Adrenal gland (tissue), 19 donors: ENCODE measurements at places on chromosomes 1 and 21.

DNA sequence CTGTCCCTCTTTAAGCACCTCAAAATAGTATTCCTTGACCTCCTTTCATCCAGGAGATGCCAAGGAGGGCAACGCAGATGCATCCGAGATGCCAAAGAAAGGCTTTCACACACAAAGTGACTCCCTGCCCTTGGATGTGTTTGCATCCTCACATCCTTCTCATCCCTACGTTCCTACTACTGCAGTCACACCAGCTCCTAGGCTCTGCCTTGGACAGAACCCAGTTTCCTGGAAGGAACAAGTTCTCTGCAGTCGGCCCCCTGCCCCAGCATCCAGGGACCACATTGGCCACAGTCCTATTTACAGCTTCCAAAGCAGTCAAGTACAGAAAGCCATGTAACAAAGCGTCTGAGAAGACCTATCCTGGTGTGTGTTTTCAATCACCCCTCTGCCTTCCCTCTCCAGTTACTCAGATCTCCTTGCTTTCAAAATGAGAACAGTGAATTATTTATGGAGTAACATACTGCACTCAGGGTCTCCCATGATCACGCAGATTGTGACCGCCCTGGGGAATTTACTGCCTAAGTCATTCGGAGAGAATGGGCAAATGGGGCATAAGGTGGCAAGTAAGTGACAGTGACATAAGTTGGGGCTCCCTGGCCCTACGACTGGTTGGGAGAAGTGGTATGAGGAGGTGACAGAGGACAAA is 21.8 kb upstream of the SRP9 start:
- peak overlapping the region; percentile 17 for H3K27ac ChIP-seq
- no peaks in the 10 kb centered on the region for H3K27me3 ChIP-seq
- peaks cover 25% of the 10 kb centered on the region for H3K4me1 ChIP-seq
- no peaks in the 10 kb centered on the region for H3K36me3 ChIP-seq
- no peak overlapping the region for H3K4me3 ChIP-seq

- H3K27ac ChIP-seq: no peak overlapping the region
- H3K27me3 ChIP-seq: peaks cover 13% of the 10 kb centered on the region
- no peaks in the 10 kb centered on the region for H3K4me1 ChIP-seq
- H3K36me3 ChIP-seq: no peaks in the 10 kb centered on the region
- H3K4me3 ChIP-seq: no peak overlapping the region
These were observed 85.6 kb upstream of the CLDN14 start for GRCh38 chr21:36565540-36565939.

DNA sequence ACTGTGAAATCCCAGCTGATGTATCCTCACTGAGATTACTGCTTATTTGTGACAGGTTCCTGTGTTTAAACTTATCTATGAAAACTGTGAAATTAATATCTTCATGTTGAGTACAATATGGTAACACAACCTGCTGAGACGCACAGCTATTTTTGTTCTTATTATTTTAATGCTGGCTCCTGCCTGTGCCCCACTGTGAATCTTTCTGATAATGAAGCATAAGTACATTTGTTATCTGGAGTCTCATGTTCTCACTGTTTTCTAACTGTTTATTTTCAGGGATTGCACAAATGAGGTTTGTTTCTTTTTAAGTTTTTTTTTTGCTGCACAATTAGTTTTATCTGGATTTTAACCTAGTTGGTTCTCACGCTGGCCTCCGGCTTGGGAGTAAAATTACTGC is 39.9 kb upstream of the IFNAR2 start:
- no peak for DNase-seq
- H3K27me3 ChIP-seq: peaks cover 8% of the 10 kb centered on the region
- H3K27ac ChIP-seq: no peak overlapping the region
- H3K36me3 ChIP-seq: no peaks in the 10 kb centered on the region

DNA sequence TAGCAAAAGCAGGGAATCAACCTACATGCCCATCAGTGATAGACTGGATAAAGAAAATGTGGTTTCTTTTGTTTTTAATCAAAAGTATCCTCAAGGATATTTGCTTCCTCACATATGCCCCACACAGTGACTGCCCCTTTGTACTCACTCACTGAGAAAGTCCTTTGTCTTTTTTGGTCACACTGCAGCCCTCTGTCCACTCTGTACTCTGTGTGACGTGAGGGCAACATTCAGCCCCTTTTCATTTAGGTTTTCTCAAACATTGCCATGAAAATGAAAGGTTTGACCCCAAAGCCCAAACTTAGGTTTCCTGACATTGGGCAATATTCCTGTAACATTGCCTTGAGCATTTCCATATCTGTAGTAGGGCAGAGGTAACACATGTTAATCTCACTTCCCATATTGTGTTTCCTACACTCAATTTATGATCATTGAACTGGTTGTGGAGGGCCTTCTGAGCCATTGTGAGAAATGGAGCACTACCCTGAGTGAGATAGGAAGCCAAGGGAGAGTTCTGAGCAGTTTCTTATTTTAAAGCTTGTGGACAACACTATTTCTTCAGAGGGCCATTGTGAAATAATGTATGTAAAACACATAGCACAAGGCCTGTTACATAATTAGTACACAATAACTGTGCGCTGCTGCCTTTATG is 501.9 kb upstream of the C1orf87 start:
- H3K4me3 ChIP-seq: no peak overlapping the region
- H3K4me1 ChIP-seq: peaks cover 5% of the 10 kb centered on the region
- DNase-seq: no peak
- no peak overlapping the region for H3K27ac ChIP-seq
- H3K27me3 ChIP-seq: no peaks in the 10 kb centered on the region

- no peak overlapping the region for H3K27ac ChIP-seq
- no peaks in the 10 kb centered on the region for H3K36me3 ChIP-seq
- peaks cover 41% of the 10 kb centered on the region for H3K27me3 ChIP-seq
- H3K4me1 ChIP-seq: no peaks in the 10 kb centered on the region
These were observed 688 bp upstream of the CHD5 start for GRCh38 chr1:6180707-6181311.

DNA sequence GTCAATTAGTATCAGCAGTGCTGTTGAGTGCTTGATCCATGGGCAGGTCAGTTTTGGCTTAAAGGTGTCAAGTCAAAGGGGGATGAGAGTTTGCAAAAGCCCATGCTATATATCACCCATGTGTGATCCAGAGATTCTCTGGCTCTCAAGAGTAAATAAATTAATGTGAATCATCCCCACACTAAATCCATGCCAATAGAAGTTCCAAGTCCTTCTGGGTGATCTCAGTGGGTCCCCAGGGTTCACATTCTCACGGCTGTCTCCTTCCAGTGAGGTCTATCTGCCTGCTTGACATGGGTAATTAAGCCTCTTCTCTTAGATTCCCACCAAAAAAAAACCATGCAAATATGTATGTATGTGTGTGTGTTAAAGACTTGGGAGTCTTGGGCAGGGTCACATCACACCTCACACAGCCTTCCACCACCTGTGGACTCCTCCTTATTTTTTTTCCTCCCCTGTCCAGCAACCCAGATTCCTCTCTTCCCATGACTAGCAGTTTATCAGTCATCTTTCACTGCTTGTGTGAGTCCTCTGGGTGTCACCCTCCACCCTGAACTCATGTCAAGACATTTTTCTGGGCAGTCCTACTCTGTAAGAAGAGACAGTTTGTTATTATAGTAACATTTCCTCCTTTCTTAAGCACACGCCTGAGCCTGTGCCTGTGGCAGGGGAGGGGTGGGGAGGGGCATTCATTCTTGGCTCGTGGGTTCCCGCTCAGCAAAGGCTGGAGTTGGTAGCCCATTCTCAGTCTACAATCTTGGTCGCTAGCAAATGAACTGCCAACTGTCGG is 14.3 kb upstream of the S100A11 start:
- H3K4me3 ChIP-seq: no peak overlapping the region
- no peak for DNase-seq
- H3K36me3 ChIP-seq: no peaks in the 10 kb centered on the region

DNA sequence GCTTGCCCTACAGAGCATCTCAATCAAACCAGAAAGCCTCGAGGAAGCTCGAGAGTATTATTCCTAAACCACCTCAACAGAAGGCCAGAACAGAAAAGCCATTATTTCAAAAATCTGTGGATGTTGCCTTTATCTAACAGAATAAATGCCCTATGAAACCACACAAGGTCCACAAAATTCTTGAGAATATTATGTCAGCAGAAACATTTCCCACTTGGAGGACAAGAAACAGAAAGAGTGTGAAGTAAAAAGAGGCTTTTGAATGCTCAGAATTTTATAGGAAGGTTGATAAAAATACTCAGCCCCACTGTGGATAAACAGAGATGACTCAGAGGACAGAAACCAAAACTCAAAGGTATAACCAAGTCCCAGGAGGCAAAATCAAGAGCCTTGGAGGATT is 146.4 kb upstream of the LRRC7 start:
- H3K4me1 ChIP-seq: no peaks in the 10 kb centered on the region
- no peak for DNase-seq
- no peak overlapping the region for H3K27ac ChIP-seq
- no peaks in the 10 kb centered on the region for H3K36me3 ChIP-seq

DNA sequence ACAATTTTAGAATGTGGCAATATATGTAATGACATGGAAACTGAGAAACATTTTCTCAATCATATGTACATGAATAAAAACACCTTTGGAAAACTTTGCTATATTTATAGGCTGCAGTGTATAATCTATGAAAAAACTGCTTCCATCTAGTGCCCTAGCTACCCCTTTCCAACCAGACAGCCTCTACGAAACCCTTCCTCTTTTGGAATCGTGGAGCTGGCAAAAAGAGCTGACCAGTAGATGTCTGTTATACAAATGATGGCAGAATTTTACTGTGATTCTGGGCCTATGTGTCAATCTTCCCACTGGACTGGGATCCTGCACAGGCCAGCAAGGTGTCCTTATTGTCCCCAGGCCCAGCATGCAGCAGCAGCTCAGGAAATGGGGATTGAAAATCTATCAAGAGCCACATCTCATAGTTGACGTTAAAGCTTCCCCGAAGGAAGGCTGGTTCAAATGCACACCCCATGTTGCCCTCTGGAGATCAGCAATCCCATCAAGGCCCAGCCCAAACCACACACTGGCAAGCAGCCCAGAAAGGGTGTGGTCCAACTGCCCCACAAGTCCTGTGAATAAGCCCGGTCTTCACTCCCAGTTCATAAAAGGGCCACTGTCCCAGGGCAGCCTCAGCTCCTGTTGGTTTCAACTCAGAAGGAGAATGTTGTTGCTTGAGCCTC is 8.8 kb upstream of the FAM20B start:
- H3K27ac ChIP-seq: no peak overlapping the region
- DNase-seq: peak; percentile 92
- H3K36me3 ChIP-seq: no peaks in the 10 kb centered on the region
- H3K4me3 ChIP-seq: peak overlapping the region; percentile 2

DNA sequence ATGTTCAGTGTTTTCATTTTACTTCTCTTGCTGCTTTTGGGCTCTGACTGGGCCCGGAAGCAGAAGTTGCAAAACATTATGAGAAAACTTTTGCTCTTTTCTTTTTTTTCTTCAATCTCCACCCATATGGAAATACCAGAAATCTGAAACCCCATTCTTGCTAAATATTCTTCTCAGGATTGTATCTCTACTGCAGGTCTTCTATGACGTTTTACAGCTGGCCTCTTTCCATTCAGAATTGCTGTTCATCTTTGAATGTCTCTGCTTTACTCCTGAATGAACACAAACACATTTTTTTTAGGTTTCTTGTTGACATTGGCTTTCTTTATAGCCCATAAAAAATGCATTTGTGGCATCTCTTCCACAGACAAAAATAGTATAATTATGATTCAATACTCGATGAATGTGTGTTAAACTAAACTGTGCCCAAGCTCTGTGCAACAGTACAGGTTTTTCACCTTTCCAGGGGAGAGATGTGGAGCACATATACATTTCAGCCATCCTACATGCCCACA is 18.8 kb downstream of the PTPRC start:
- DNase-seq: no peak
- H3K36me3 ChIP-seq: no peaks in the 10 kb centered on the region
- no peaks in the 10 kb centered on the region for H3K4me1 ChIP-seq
- no peaks in the 10 kb centered on the region for H3K27me3 ChIP-seq
- H3K4me3 ChIP-seq: no peak overlapping the region
- H3K27ac ChIP-seq: peak overlapping the region; percentile 27

- no peaks in the 10 kb centered on the region for H3K36me3 ChIP-seq
- no peak overlapping the region for H3K4me3 ChIP-seq
- H3K27ac ChIP-seq: no peak overlapping the region
- no peaks in the 10 kb centered on the region for H3K4me1 ChIP-seq
These were observed 89.8 kb downstream of the SMYD3 start for GRCh38 chr1:246417152-246417812.

GRCh38 chr1:185318431-185319138 is 1.5 kb upstream of the IVNS1ABP start:
- H3K4me3 ChIP-seq: peak overlapping the region; percentile 88
- H3K4me1 ChIP-seq: peaks cover 12% of the 10 kb centered on the region
- peak overlapping the region; percentile 98 for H3K27ac ChIP-seq
- H3K36me3 ChIP-seq: no peaks in the 10 kb centered on the region
- no peaks in the 10 kb centered on the region for H3K27me3 ChIP-seq

DNA sequence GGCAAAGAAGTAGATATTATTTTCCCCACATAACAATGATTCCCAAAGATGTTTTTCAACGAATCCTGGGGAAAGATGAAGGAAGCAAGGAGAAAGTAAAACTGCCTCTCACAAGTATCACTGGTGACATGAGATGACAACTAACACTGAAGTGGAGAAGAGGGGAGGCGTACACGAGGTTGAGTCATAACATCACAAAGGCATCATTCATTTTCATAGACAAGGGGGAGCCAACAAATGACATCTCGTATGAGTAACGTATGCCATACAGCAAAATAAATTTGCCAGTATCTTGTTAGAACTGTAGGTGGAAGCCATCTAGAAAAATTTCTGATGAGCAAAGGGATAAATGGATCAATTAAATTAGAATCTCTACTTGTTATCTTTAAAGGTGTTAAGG is 56.6 kb downstream of the ATP1B1 start:
- no peak overlapping the region for H3K4me3 ChIP-seq
- no peak for DNase-seq
- H3K27me3 ChIP-seq: no peaks in the 10 kb centered on the region
- H3K4me1 ChIP-seq: peaks cover 20% of the 10 kb centered on the region
- no peak overlapping the region for H3K27ac ChIP-seq
- no peaks in the 10 kb centered on the region for H3K36me3 ChIP-seq

- DNase-seq: no peak
- H3K4me3 ChIP-seq: no peak overlapping the region
- no peaks in the 10 kb centered on the region for H3K36me3 ChIP-seq
- H3K27me3 ChIP-seq: peaks cover 13% of the 10 kb centered on the region
These were observed 1.3 kb downstream of the TRIM63 start for GRCh38 chr1:26066160-26066559.

DNA sequence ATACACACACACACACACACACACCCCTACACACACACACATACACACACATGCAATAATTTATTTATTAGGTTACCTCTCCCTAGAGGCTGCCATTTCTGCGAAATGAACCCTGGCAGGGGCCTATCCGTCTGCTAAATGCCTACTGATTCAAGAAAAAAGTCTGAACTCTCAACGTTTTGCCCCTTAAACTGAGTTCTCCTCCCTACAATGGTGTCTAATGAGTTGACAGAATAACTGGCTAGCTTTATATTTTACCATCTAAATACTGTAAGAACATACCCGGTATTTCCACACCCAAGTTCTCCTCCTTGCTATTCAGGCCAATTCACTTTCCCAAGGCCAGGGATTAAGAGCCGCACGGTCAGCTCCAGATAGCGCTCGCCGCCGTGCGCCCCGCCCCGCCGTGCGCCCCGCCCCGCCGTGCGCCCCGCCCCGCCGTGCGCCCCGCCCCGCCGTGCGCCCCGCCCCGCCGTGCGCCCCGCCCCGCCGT is 339 bp upstream of the RNPC3 start:
- peak; percentile 82 for DNase-seq
- peak overlapping the region; percentile 51 for H3K27ac ChIP-seq
- peaks cover 8% of the 10 kb centered on the region for H3K4me1 ChIP-seq
- no peaks in the 10 kb centered on the region for H3K36me3 ChIP-seq
- no peaks in the 10 kb centered on the region for H3K27me3 ChIP-seq
- H3K4me3 ChIP-seq: peak overlapping the region; percentile 42
